ENCODE measurements at places on chromosomes 1 and 21.
A peak's percentile ranks its signal among the peaks of the same experiment; 100 is the strongest.

DNA sequence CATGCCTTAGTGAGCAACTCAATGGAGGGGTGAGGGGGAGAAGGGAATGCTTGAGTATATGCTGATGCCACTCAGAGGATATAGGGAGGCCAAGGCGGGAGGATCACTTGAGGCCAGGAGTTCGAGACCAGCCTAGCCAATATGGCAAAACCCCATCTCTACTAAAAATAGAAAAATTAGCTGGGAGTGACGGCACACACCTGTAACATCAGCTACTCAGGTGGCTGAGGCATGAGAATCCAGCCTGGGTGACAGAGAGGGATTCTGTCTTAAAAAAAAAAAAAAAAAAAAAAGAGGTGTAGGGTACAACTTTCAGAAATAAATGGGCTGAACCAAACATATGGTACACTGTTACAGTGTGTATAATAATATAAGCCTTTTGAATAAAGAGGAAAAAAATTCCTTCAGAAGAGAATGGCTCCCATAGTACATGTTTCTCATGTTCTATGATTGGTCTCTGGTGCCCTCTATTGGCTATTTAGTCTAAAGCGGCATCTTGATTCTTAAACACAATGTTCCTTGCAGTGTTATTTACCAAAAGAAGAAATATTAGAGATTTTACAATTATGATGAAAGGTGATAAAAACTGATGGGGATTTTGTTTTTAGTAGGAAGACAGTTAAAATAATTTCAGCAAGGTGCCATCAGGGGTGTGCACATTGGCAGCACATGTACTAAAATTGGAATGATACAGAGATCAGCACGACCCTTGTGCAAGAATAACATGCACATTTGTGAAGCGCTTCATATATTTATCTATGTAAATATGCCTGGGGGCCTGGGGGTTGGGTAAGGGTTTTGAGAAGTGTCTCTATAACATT, 109.8 kb downstream of the PATJ start:
- DNase-seq: peak; percentile 34

GRCh38 chr21:41428311-41428710, 2.3 kb downstream of the MX1 start:
- no peak for DNase-seq

DNA sequence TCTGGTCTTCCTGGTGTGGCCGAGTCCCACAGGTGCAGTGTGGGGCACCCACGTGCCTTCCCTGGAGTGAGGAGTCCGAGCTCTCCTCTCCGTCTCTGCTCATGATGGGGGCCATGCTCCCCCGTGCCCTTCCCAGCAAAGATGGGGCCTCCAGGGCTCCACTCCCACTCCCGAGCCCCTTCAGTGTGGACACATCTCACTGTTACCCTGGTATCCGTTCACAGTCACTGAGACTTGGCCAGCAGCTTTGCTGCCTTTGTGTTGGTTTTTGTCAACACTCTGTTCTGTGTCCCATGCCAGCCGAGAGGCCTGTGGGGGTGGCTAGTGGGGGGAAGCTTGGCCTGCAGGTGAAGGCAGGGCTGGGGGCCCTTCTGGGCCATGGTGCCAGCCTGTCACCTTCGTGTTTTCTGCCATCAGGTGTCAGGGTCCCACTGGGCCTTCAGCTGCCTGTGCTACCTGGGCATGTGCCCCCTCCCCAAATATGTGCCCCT, 46.9 kb upstream of the POFUT2 start:
- no peak for DNase-seq

DNA sequence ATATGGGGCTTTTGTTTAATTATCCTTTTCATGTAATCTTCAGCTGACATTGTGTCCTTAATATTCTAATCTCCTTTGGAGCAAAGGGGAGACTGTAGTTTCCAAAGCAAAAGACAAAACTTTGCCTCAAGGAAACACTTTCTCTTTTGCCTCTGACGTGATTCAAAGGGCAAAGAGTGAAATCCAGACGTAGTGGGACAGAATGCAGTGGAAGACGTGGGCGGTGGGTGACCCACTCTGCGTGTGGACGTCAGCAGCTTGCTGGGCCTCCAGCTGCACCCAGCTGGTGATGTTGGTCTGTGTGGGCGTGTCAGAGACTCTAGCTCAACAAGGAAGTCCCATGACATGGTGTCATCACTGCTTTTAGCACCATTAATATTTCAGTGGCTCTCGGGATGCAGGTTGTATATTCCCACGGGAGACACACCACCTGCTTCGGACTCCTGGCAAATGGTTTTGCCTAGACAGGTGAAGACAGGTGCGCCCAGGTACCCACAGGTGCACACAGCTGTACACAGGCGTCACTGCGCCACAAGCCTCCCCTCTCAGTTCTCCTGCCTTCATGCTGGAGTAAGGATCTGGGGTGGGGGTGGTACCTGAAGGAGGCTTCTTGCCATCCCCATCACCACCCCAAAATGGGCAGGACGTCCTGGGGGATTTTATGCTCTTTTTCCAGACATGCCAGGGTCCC, 292.1 kb upstream of the VAMP3 start:
- DNase-seq: no peak

All from SJSA1 (cell line).